NCI-H1092 treated with DMSO at 0.1 percent for 48 hours (cell line): ENCODE measurements at places on chromosomes 3 and 15.

- DNase-seq: no peak
Observed at GRCh38 chr3:71560665-71561064, 22.9 kb downstream of the FOXP1 start.

DNA sequence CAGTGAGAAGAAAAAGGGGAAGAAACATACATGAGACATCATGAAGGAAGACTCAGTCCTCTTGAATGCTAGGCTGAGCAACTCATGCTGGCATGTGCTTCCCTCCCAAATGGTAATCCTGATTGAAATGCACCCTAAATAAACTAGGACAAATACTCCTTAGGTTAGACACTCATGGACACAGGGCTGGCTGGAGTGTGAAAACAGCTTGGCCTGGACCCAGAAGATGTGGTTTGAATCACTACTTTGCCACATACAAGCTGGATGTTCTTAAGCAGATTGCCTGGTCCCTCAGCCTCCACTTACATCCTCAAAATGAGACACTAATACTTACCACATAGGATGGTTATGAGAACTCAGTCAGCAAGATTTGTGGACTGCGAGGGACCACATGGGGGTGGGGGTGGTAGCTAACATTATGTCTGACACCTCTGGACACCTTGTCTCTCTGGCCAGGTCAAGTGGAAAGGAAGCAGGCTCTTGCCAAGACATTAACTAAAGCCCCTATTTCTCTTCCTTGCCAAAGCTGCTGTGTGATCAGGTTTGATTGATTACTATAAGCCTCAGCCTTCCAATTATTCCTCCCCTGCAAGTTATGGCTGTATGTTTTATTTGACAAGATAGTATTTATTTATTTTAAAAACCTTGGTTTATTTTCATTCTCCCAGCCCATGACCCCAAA is 138.9 kb upstream of the SLC7A14 start:
- no peak for DNase-seq

DNA sequence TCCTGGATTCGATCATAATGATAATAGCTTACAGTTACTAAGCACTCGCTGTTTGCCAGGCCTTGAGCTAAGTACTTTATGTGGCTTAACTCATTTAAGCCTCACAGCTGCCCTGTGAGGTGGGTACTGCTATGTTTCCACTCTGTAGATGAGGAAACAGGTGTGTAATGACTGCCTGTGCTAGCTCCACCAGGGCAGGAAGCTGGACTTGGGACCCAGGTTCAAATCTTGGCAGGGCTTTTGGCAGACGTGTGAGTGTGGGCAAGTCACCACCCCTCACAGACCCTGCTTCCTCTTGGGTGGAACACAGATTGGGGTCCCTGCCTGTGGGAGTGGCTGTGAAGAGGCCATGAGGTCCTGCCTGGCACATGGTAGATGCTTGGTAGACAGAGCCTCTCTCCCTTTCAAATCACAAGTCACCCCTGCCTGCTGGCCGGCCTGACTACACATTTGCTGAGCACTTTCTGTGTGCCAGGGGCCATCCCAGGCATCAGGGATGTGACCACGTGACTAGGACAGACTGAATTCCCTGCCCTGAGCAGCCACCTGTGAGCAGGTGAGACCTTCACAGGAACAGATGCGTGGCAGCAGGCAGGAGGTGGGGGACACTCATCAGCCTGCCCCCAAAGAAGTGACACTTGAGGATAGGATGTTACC is 3.7 kb downstream of the EFCC1 start:
- peak; percentile 23 for DNase-seq

GRCh38 chr3:20042331-20042730 is 2.1 kb downstream of the KAT2B start:
- no peak for DNase-seq

GRCh38 chr3:146065573-146066006 is 95.4 kb downstream of the PLOD2 start:
- DNase-seq: peak; percentile 30

- DNase-seq: peak; percentile 22
Observed at GRCh38 chr15:64092864-64093626, 593 bp downstream of the CIAO2A start.

DNA sequence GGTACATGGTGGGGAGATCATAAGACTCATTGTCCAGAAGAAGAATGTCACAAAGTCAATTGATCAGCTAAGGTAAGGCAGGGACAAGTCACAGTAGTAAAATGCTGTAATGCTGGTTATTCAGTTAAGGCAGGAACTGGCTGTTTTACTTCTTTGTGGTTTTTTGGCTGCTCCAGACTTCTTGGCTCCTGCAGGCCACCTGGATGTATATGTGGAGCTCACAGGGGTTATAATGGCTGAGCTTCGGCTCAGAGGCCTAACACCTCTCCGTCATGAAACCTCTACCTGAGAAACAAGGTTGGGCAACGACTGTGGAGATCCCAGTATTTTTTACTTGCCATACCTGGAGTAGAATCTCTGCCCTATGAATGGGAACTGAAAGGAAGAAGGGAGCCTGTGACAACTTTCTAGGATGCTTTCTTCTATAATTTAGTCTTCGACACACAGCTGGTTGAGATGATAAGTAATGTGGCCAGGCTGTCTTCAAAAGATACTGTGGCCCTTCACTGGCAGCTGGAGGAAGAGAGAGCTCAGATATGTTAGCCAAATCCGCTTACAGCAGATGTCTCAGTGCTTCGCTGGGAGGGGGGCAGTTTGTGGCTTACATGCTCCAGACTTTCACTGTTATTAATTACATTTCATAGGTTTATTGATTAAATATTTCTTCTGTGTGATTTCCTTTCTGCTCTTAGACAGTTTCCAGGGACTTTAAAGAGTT is 887.8 kb downstream of the IGSF11 start:
- DNase-seq: no peak

- no peak for DNase-seq
Observed at GRCh38 chr15:75651810-75652543, 4.3 kb downstream of the SNX33 start.

GRCh38 chr3:126414406-126414805 is 19.7 kb downstream of the CFAP100 start:
- DNase-seq: no peak

DNA sequence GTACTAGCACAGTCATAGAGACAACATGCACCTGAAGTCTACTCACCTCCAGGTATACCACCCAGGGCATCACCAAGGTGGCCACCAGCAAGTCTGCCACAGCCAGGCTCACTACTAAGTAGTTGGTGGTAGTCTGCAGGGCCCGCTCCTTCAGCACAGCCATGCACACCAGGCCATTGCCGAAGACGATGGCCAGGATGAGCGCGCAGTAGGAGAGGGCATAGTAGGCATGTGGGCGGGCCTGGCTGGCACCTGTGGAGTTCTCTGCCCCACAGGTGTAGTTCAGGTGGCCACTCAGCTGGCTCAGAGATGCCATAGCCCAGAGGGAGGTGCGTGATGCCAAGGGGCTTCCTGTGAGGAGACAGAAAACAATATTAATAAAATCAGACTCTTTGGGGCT is 7.2 kb downstream of the DRD3 start:
- no peak for DNase-seq

DNA sequence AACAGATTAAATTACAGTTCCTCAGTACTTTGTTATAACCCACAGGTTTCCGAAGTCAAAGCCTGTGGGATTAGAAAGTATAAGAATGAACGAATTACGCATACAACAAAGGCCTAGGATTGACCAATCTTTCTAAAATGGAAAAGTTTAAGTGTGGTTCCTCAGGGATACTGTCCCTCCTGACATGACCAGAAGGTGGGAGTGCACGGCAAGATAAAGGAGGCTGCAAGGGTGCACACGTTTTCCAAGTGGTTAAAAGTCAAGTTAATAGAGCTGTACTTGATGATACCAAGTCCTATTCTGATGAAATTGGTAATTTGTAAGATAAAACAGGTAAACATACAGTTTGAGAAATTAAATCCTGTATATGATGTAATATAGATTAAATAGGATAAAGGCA is 96.2 kb downstream of the ALDH1A2 start:
- DNase-seq: no peak

DNA sequence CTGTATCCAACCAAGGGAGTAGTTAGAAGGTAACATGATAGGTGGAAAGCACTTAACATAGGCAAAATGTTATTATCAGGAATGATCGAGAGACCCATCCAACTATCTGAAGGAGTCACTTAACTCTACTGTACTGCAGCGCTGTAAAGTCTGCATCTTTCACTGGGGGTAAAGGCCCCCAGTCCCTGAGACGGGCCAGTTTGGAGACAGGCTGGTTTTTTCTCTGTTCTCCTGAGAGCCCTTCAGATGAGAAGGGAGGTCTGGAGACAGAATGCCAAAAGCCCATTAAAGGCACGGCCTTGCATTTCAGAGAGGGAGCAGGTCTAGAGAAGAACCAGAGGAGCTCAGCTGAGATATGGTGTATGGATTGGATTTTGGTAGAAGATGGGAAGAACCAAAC is 71.3 kb upstream of the CGNL1 start:
- DNase-seq: no peak

GRCh38 chr3:34237946-34238345 is 439.5 kb downstream of the PDCD6IP start:
- DNase-seq: no peak

- DNase-seq: no peak
Observed at GRCh38 chr3:126916546-126916945, 66.4 kb upstream of the PLXNA1 start.

- no peak for DNase-seq
Observed at GRCh38 chr3:75180945-75181298, 483.2 kb upstream of the FRG2C start.

DNA sequence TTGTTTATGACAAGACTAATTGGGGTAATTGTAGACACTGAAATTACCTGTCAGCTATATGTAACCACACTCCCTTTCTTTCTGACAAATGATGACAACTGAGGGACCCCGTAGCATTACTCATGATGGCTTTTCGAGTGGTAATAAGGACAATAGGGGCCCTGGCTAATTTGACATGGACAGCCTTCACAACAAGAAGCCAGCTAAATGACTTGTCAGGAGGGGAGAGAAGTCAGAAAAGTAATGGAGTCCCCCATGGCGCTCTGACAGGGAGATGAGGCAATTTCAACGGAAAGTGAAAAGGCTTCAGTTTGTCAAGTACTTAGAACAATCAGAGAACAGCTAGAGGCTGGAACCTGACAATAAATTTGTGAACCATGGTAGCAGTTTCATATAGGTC is 177.3 kb downstream of the CDIN1 start:
- DNase-seq: no peak

GRCh38 chr15:47754312-47754711 is 37.0 kb downstream of the SEMA6D start:
- no peak for DNase-seq

DNA sequence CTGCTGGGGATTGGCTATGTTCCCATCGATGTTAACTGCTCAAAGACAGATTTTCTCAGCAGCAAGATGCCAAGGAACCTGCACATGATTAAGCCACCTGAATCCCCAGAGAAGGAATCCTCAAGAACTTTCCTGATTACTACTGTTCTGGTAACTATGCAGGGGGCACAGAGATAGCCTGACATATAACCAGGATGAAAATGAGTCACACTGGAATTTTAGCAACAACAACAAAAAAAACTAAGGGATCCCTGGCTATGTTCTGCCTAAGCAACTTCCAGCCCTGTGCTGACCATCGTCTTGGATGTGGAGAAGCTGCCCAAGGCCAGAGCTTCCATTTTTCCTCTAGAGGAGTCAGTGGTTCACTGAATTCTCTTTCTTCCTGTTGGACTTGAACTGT is 13.8 kb downstream of the RIOX2 start:
- no peak for DNase-seq

- DNase-seq: no peak
Observed at GRCh38 chr3:67765575-67765974, 111.2 kb upstream of the SUCLG2 start.

GRCh38 chr3:152253514-152253913 is 15.2 kb upstream of the MBNL1 start:
- no peak for DNase-seq
